ENCODE measurements at places on chromosomes 7 and 10.

GRCh38 chr10:16644146-16644545 lies 122.5 kb upstream of the C1QL3 start:
- no peak for DNase-seq

DNA sequence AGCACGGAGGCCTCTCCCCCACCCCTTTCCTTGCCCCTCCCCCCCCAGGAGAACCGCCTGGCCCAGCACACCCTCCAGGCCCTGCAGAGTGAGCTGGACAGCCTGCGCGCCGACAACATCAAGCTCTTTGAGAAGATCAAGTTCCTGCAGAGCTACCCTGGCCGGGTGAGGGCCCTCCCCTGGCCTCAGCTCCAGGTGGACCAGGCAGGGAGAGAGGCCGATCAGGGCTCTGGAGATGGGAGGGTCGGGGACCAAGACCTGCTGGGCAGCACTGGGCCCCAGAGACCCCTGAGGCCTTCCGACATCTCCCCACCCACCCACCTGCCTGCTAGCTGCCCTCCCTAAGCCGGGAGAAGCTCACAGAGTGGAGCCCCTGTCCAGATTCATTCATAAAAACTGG lies 8.8 kb upstream of the SH2B2 start:
- DNase-seq, result no peak

- no peak for DNase-seq
These were observed 16.2 kb upstream of the ICA1 start for GRCh38 chr7:8278183-8278582.

DNA sequence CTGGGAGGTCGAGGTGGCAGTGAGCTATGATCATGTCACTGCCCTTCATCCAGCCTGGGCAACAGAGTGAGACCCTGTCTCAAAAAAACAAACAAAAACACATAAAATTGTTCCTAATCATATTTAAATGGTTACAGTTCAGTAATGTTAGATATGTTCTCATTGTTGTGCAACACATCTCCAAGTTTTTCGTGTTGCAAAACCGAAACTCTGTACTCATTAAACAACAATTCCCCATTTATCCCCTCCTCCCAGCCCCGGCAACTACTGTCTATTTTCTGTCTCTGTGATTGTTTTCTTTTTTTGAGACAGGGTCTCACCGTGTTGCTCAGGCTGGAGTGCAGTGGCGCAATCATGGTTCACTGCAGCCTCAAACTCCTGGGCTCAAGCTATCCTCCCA lies 16.1 kb upstream of the PRXL2A start:
- no peak for DNase-seq

GRCh38 chr7:129089521-129090212 lies 34.8 kb upstream of the TNPO3 start:
- peak; percentile 63 for DNase-seq

GRCh38 chr7:13920053-13920697 lies 69.3 kb downstream of the ETV1 start:
- no peak for DNase-seq

GRCh38 chr10:70197235-70197945 lies 27.1 kb upstream of the SAR1A start:
- no peak for DNase-seq

- no peak for DNase-seq
These were observed 29.5 kb upstream of the FBXW4 start for GRCh38 chr10:101724446-101724845.

GRCh38 chr7:130566168-130566897 lies 74.4 kb downstream of the MEST start:
- no peak for DNase-seq

DNA sequence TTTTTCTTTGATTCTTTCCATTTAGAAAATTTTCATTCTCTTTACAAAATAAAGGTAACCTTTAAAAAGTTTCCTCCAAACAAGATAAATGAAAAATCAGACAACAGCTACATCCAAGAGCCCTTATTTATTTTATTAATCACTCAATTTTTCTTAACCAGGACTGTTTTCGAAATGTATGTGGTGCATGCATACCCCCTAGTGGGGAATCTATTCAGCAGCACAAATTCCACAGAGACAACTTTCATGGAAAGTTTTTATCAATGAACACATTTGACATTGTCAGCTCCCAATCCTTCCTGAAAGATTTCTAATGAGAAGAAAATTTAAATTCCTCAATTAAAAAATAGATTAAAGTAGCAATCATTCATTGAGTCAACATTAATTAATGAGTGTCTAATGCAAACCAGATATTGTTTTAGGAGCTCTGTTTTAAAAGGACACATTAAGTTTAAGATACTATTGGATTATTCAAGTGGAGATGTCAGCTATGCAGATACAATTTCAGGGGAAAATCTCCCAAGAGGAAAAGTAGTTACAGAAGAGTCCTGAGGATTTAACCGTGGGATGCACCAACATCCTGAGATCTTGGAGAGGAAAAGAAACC lies 5.2 kb upstream of the HTR7 start:
- peak; percentile 33 for DNase-seq

- DNase-seq, result no peak
These were observed 511.0 kb upstream of the COBL start for GRCh38 chr7:51827631-51828030.

DNA sequence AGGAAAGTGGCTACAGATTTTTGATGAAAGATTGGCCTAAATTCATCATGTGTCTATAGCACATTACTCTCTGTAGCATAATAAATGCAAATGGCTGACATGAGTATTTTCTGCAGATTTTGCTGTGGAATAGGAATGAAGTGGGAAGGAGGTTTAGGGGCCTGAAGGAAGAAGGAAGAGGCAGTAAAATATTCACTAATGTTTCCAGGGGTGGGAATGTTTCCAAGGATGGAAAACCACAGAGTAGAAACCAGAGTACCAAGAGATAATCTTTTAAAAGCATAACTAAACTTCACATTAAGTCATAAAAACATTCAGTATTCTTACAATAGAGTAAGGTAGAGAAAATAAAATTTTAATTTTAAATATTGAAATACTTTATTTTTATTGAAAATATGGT lies 267.8 kb downstream of the BICC1 start:
- DNase-seq, result no peak

- DNase-seq, result peak; percentile 17
These were observed 2.2 kb upstream of the MBLAC1 start for GRCh38 chr7:100124301-100125230.

GRCh38 chr7:113548561-113548960 lies 370.2 kb downstream of the PPP1R3A start:
- no peak for DNase-seq

DNA sequence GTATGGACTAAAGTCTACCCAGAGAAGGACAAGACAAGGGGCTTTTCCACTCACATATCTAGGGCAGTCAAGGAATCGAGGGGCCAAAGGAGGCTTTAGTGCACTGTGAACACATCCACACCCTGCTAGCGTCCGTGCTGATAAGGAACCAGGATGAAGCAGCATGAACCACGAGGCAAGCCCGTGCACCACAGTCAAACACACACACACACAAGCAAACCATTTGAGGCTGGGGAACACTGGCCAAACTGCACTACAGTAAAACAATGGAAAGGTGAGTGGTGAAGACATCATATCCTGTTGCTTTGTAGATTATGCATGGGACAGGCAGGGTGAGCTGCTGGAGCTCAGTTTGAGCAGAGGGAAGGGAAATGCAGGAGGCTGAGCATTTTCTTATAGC lies 177.4 kb upstream of the CDCA7L start:
- no peak for DNase-seq

DNA sequence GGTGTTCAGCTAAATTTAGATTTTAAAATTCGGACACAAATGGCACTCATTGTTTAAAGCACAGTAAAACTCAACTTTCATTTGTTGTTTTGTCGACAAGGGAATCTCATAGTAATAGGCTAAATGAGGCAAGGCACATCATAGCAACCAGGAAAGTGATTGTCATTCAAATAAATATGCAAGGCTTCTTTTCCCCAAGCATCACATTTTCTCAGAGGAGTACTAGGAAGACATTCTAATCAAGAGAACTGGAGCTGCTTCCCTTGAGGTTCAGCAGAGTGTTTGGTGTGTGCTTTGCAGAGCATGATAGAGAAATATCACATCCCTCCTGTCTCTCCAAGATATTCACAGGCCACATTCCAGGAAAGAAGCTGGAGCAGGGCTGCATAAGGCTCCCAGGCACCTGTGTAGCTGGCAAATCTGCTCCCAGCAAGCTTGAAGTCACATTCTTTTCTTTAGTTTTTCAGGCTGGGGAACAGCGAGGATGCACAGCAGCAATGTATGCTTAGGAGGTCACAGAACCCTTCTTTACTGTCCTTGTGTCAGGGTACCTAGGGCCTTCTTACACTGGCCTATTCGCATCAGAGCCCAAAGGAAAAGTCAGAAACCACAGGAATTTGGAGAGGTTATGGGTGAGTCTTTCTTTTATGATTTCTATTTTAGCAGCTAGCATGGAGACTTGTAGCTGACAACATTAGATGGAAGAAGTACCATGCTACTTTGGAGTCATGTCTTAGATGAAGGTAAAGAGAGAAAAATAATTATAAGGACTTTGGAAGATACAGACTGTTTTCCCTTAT lies 95.9 kb upstream of the HDAC9 start:
- no peak for DNase-seq

GRCh38 chr7:100571829-100572116 lies 1.9 kb downstream of the SAP25 start:
- no peak for DNase-seq

GRCh38 chr7:42689626-42690025 lies 222.2 kb downstream of the C7orf25 start:
- DNase-seq, result no peak

DNA sequence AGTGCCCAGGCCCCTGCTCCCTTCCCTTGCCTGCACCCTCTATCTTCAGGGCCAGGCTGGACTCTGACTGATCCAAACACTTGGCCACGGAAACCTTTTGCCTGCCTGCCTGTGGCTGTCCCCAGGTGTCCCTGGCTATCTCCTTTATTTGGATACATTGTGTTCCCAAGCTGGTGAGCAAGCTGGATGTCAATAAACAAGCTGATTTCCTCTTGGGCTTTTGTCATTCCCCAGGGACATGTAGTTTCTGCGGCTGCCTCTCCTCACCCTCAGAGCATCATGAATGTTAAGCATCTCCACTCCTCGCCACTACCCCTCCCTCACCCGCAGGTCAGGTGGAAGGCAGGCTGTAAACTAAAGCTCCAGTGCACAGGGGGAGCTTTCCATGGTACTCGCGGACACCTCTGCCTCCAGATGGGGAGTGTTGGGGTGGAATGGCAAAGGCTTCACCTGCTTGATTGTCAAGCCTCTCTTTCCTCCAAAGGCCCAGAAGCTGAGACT lies 6.9 kb downstream of the GHRHR start:
- no peak for DNase-seq

- no peak for DNase-seq
These were observed 73.0 kb upstream of the GJD4 start for GRCh38 chr10:35532141-35532540.

GRCh38 chr7:87933953-87934698 lies at the start of gene ADAM22:
ADAM22 (plus strand) TSS chr7:87934251; CDS start chr7:87934466, 215 bp downstream.
- peak; percentile 97 for DNase-seq

GRCh38 chr10:25198151-25198550 lies 23.4 kb downstream of the GPR158 start:
- DNase-seq, result no peak

DNA sequence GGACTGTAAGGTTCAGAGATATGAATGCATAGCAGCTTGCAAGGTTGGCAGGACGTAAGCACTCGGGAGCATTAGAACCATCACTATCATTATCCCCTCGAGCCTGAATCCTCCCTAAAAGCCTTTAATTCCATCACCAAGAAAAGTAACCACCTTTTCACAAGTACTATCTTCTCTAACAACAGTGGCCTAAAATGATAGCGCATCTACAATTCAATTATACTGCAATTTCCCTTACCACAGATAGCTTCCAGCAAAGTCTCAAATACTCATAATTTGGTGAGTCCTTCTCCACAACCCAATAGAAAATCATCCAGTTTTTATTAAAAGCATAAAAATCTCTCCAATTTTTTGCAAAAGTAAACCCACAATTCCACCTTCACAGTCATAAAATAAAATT lies 42.0 kb downstream of the COL1A2 start:
- no peak for DNase-seq

GRCh38 chr10:36717118-36717517 lies 408.3 kb upstream of the ANKRD30A start:
- no peak for DNase-seq

DNA sequence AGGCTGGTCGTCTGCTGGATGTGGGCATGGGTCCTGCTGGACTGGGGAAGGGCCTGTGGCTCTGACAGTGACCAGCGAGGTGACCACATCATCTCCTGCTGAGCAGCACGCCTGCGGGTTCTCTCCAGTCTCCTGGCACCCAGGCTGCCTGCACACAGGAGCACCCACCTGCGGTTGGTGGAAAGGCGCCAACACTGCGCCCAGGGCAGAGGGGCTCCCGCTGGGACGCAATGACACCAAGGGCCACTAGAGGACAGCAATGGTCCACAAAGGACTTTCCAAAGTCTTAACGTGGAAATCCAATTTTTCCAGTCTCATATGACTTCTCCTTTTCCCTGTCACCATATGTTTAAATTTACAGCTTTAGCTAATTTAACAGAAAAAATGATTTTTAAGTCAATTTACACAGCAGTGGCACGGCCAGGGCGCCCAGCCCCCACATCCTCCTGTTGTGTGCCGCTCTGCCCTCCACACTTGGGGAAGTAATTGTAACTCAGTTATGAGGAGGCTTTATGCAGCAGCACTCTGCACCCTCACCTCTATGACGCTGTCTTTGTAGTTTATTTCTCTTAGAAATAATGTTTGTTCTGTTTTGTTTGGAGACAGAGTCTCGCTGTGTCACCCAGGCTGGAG lies 38.1 kb downstream of the CFAP46 start:
- peak; percentile 43 for DNase-seq

DNA sequence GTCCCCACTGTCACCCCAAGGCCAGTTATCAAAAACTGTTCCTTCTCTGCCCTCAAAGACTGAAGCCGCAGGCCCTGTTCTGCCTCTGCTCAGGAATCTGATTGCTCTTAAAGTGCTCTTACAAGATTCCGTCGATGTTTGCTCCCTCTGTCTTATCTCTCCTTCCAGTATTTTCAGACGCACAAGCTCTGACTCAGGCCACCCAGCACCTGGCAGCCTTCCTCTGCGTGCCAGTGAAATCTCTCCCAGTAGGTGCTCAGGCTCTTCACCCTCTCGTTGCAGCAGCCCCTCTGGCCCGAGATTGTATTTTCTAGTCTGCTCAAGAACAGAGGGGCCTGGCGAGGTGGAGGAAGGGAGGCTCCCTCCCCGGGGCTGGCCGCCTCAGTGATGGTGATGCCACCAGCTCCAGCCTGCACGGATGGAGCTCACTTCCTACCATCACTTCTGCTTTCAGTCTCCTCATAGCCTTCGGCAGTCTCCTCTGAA lies 276.2 kb downstream of the USP6NL start:
- DNase-seq, result no peak

GRCh38 chr7:71553306-71553705 lies 421.4 kb downstream of the GALNT17 start:
- DNase-seq, result no peak

DNA sequence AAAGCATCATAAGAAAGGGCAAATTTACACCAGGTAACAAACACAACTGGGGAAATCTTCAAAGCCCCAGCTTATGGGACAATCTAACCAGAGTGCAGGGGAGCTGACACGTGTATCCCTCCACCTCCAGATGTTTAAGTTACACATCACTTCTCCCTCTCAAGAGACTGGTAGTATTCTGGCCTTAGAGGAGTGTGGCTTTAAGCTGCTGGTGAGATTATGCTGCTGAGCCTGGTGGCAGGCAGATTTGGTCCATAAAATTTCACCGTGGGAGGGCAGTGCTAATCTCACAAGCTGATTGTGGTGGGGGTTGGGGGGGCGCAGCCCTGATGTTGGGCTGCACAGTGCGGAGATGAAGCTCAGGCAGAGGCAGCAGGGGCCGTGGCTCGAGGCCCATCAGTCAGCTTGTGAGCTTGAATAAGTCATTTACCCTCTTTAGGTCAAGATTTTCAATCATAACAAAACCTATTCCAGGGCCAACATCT lies 431.0 kb upstream of the GALNT17 start:
- no peak for DNase-seq

- DNase-seq, result no peak
These were observed 11.2 kb upstream of the PRTFDC1 start for GRCh38 chr10:24963521-24964041.
